ENCODE measurements at places on chromosomes 7 and 10.

GRCh38 chr10:32962521-32962920 lies 4.5 kb upstream of the ITGB1 start:
- no peak for DNase-seq

DNA sequence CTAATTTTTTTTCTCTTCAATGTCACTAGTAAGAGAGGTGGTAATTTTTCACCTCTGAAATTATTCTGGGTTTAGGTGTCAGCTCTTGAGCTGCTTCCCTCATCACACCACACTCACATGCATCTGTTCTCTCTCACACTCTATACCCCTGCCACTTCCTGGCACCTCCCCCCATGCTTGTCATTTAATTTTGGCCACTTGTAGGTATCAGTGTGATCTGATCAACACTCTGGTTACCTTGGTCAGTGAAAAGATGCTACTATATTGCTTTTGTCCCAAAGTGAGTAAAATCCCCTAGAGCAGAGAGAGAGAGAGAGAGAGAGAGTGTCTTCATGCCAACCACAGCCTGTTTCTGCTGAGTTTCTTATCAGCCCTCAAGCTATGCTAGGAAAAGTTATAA lies 42.5 kb downstream of the STK17A start:
- no peak for DNase-seq

- DNase-seq, result no peak
Measured at GRCh38 chr7:6438427-6438826, 9.3 kb downstream of the DAGLB start.

DNA sequence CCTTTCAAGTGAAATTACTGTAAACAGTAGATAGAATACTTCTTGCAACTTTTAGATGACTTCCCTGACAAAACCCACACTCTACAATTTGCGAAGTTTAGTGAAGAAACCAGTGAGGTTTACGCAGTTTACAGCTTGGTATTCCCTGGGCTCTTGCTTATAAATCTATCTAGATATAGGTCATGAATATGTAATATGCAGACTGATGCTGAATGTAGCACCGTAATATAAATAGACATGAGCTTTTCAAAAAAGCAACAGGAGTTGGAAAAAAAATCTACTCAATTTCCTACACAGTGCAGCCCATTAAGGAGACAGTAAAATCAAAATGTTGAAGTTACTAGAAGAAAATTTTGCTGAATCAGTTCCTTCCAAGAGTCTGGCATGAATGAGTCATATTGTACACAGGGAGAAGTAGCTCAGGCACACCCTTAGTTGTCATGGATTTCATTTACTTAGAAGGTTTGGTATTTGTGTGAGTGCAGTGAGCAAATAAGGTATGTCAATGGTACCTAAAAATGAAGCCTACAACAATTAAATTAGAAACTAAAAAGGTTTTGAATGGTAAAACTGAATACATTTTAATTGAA lies 67.7 kb upstream of the NEUROD6 start:
- DNase-seq, result no peak

- no peak for DNase-seq
Measured at GRCh38 chr7:46982928-46983327, 599.0 kb downstream of the TNS3 start.

GRCh38 chr7:99855236-99855635 lies 21.6 kb downstream of the OR2AE1 start:
- DNase-seq, result no peak

DNA sequence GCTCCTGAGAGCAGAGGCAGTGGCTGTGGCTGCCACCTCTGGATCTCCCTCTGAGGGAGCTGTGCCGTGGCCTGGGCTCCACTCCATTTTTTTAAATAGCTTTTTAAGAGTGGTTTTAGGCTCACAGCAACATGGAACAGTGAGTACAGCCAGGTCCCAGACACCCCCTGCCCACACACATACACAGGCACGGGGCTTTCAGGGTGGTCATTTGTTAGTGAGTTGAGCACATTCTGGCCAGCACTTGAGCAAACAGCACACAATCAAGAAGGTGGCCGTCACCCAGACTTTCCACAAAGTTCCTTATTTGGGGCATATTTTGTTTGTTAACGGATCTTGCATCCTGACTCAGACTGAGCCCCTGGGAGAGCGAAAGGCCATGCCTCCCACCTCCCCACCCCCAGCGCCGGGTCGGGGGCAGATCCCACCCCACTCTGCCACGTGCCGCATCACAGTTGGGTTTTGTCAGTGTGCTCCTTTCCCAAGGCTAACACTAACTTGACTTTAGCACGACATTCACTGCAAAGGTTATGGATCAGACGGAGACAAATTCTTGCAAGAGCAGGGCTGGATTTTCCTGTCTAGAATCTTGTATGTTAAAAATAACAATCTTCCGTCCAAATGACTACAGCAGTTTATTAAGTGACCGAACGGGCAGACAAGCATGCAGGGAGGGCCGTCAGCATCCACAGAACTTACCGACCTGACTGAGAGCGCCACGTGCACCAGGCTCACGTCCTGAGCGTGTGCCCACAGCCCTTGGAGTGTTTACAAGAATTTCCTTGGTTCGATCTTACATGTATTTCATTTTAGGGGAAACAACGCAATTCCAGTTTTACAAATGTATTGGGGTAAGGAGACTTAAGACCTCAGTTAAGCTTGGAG lies 156.5 kb upstream of the NPS start:
- no peak for DNase-seq

GRCh38 chr10:33087922-33088321 lies 129.9 kb upstream of the ITGB1 start:
- no peak for DNase-seq

DNA sequence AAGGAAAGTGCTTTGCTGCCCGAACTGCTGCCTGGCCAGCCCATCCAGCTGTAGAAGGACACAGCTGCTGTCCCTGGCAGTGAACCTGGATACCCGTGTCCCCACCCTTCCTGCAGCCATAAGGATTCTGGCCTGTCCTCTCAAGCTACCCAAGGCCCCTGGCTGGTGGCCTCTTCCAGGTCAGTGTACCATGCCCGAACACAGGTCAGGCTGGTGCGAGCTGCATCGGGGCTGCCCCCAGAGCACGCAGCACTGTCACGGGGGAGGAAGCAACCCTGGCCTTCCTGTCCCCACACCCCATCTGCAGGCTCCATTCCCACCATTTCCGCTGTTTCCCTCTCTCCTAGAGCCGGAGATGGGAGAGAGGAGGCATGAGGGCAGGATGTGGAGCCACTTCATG lies 30.5 kb upstream of the PWWP2B start:
- DNase-seq, result no peak

DNA sequence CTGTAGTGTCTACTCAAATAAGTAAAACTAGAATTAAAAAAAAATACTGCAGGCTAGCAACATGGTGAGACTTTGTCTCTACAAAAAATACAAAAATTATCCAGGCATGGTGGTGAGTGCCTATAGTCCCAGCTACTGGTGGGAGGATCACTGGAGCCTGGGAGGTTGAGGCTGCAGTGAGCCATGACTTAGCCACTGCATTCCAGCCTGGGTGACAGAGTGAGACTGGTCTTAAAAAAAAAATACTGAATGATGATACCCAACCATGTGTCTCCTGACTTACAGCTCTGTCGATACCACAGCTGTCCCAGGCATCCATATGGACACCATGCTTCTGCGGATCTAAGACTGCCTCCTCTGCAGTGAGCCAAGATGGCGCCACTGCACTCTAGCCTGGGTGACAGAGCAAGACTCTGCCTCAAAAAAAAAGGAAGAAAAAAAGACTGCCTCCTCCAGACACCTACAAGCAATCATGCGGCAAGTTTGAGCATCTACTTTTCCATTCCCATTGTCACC lies 7.9 kb upstream of the FRAT1 start:
- no peak for DNase-seq

DNA sequence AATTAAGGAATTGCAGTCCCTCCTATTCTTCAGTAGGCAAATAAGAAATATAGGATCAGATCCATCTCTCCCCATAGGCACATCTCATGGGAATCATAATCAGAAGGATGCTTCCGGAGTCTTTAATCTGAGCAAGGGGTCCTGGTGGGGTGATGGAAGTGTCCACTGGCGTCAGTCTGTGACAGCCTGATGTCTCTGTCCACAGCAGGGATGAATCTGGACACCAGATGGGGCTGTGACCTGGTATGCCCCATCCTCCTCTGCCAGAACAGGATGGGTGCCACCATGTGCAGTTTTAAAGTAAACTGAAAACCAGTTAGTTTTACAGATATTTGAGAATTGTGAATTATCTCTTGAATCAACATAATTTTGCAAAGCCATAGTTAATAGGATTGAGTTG lies 148.7 kb downstream of the C1GALT1 start:
- no peak for DNase-seq

DNA sequence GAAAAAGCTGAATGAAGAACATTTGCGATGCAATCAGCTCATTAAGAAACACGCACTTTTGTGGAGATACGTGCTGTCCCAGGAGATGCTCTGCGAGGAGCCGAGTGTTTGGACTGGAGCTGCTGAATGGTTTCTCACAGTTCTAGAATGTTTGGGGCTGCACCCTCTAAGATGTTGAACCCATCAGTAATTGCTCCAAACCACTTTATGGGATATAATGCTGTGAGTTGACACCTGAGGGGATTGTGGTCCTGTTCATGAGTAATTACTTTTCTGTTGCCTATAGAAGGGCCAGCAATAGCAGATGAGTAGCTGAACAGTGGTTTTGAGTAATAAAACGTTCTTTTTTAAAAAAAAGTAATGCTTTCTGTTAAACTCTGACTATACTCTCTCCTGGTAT lies 63.1 kb downstream of the IKZF1 start:
- DNase-seq, result no peak

DNA sequence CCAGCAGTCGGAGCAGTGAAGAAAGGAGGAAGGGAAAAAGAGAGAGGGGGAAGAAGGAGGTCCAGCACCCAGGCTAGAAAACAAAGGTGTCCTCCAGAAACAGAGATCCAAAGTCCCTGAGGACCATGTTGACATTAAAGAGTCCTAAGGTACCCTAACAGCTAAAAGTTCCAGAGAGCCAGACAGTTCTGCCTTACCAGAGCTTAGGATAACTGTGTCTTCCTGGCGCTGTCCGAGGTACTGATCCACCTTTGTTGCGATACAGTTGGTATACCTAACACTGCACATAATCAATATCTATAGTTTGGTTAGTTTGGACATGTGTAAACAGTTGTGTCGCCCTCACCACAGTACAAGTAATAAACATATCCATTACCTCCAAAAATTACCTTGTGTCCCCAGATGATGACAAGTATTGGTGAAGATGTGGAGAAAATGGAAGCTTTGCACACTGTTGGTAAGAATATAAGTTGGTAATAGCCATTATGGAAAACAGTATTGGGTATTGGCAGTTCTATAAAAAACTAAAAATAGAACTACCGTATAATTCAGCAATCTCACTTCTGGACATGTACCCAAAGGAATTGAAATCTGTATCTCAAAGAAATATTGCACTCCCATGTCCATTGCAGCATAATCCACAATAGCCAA lies 59.8 kb downstream of the GRID1 start:
- no peak for DNase-seq

GRCh38 chr10:73172867-73173266 lies 4.9 kb downstream of the FAM149B1 start:
- no peak for DNase-seq
